ENCODE measurements at places on chromosomes 3 and 15.
A peak's percentile ranks its signal among the peaks of the same experiment; 100 is the strongest.

DNA sequence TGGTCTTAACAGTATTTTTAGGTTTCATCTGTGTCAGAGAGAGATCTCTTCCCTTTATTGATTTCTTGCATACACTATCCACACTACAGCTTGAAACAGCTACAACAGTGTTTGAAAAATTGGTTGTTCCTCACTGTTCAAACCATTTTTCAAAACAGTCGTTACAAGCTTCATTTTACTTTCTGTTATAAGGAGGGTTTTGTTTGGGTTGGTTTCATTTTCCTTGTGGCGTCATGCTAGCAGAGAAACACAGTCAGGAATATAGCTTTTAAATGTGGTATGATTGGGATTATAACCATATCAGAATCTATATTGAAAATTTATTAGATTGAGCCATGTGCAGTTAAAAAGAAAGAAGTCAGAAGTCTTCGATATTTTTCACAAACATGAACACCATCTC, 400.6 kb downstream of the ZBTB20 start:
- no peak for DNase-seq

DNA sequence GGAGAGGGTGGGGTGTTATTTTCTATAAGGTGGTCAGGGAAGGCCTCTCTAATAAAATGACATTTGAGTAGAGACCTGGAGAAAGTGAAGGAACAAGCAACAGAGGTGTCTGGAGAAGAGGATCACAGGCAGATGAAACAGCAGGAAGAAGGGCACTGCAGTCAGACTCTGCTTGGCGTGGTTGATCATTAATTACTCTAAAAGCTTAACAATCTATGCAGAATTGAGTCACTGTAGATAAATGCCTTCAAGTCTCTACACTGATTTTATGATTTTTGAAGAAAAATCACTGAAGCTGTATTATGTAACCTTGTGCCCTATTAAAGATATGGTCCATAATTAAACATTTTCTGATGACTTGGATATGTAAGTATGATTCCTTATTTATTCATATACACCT, 114.2 kb downstream of the TNIK start:
- no peak for DNase-seq

- DNase-seq = peak; percentile 8
Observed at GRCh38 chr3:106206146-106206545, 337.3 kb upstream of the CBLB start.

- DNase-seq = no peak
Observed at GRCh38 chr3:116441652-116442051, 3.6 kb downstream of the LSAMP start.

DNA sequence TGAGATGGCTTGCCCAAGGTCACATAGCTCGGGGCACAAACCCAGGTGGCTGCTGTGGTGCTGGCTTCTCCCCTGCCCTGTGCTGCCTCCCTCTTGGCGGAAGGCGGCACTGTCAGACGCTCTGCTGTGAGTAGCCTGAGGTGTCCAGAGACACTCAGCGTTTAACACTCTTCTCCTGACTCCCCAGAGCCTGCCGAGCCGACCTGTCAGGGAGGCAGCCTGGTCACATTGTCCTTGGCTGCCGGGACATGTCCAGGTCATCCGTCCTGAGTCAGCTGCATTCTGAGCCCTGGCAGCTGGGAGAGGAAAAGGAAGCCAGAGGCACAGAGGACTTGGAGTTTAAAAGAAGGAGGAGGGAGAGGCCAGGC, 4.7 kb downstream of the LMAN1L start:
- no peak for DNase-seq

DNA sequence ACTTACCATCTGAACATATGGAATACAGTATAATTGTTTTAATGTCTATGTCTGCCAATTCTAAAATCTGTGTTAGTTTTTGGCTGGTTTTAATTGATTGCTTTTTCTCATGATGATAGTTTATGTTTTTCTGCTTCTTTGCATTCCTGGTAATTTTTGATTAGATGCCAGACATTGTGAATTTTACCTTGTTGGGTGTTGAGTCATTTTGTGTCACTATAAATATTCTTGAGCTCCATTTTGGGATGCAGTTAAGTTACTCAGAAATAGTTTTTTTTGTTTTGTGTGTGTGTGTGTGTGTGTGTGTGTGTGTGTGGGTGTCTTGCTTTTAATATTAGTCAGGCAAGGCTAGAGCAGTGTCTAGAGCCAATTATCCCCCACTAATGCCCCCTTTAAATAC, 818.8 kb upstream of the NR2F2 start:
- DNase-seq = no peak

DNA sequence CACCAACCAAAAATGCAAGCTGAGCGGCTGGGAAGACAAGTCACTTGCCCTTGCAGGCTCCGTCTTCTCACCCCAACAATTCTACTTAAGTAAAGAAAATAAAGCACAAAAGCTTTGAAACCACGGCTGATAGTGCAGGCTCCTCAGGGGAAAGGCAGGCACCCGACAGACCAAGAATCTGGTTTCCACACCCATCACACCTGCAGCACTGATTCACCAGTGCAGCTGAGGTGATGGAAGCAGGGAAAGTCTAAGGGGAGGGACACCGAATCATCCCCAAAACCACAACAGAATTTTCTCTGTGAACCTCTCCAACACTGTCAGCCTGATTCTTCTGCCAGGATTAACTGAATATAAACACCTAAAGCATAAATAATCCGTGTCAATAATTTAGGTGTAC, 62.0 kb upstream of the NSMCE3 start:
- DNase-seq = no peak

GRCh38 chr3:16305111-16305541, 40.1 kb downstream of the OXNAD1 start:
- no peak for DNase-seq

DNA sequence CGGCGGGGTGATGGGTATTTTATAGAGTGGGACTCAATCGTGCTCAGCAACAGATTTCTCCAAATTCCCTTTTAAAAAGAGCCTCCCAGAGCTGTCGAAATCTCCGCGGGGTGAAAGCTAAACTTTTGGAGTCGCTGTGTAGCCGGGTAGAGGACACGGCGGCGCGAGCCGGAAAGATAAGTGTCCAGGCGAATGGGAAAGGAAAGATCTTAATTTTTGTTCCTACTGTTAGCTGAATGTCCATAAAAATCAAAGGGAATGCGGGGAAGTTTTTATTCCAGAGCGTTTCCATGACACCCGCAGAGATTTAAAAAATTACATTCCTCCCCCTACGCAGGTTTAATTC, 9.1 kb downstream of the EOMES start:
- DNase-seq = no peak

GRCh38 chr15:62057341-62057980, 2.8 kb downstream of the VPS13C start:
- no peak for DNase-seq

- no peak for DNase-seq
Observed at GRCh38 chr3:164488893-164489292, 589.4 kb downstream of the SI start.

GRCh38 chr3:196688349-196688748, 23.7 kb downstream of the CEP19 start:
- peak; percentile 54 for DNase-seq

- no peak for DNase-seq
Observed at GRCh38 chr3:135172191-135172869, 377.3 kb downstream of the EPHB1 start.

DNA sequence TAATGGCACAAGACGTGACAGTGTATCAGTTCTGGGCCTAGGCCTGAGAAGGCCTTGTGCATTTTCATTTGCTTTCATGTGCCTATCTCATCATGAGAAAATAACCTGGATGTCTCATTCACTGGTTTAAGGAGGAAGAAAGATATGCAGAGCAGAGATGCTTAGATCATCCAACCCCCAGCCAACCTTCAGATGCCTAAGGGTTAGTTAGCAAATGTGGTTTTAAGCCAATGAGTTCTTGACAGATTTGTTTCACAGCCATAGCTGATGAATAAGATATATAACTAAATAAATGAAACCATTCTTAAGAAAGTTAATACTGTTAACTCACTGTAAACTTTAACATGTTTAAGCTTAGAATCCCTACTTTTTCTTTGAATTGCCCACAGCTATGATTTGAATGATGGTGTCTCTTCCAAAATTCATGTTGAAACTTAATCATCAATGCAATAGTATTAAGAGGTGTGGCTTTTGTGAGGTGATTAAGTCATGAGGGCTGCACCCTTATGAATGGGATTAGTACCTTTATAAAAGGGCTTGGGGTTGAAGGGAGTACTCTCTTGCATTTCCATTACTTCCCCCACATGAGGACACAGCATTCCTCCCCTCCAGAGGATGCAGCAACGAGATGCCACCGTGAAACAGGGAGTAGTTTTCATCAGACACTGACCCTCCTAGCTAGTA, 324.6 kb upstream of the TBC1D5 start:
- no peak for DNase-seq

GRCh38 chr3:124812291-124813265, 74.6 kb downstream of the ITGB5 start:
- peak; percentile 84 for DNase-seq

GRCh38 chr15:31083370-31083780, 18.1 kb downstream of the TRPM1 start:
- no peak for DNase-seq

- DNase-seq = no peak
Observed at GRCh38 chr3:146594843-146595482, 10.2 kb downstream of the PLSCR5 start.

GRCh38 chr3:130748467-130748861, 1.8 kb upstream of the PIK3R4 start:
- DNase-seq = no peak

DNA sequence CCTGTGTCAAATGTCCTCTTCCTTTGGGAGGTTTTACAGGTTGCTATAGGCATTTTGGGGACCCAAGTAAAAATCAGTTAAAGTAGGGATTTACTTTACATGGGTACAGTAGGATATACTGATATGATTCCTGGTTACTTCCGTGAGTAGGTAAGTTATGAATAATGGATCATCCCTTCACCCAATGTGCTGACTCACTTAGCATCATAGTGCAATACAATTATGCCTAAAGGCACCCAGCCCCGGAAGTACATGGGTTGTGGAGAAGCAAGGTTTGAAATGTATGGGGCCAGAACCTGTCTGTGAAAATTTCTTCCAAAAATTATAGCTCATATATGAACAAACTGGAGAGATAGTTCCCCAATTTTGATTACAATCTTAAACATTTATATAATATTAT, 64.0 kb downstream of the GLB1 start:
- DNase-seq = no peak

DNA sequence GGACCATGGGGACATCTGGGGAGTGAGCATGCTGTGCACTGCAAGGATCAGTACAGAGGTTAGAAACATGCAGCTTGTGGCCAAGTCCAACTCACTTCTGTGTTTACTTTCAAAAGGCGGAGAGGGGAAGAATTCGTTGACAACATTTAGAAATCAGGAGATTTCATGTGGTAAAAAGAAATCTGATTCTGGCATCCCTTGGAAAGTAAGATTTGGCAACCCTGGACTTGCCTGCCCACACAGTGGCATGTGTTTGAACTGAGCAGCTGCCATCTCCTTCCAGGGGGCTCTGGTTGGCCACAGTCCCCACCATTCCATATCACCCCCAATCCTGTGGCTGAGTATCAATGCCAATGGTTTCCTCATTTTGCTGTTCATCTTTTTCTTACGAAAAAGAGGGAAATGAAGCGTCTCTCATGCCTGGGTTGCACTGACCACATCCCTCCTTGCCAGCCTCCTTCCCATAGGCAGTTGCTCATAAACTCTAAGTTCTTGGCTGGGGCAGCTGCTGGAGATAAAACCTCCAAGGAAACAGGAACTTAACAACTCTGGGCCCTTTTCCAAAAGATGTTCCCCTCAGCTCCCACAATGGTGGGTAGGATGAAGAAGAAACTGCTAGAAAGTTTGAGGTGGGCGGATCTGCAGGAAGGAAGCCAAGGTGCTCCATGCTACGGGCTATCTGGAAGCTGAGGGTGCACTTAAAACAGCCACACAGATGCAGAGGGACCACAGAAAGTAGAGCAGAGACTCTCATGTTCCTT, 29.2 kb downstream of the SLC6A11 start:
- DNase-seq = no peak

DNA sequence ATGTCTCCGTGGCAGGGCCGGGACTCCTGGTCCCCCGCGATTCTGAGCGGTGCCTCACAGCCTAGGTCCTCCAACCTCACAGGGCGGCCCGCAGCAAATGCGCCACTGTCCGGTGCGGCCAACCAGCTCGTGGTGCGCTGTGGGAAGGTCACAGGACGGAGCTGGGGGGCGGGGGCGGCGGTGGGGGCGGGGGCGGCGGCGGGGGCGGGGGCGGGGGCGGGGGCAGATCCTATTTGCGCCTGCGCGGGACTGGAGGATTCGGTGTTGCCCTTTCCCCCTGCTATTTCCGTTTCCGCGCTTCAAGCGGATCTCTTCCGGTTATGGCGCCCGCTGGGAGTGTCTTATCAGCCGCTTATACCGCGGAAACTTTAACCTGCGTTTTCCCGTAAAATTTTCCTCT, 106.7 kb upstream of the SNRPN start:
- no peak for DNase-seq

- DNase-seq = no peak
Observed at GRCh38 chr3:156216852-156217251, 96.5 kb downstream of the KCNAB1 start.

- no peak for DNase-seq
Observed at GRCh38 chr3:148227534-148227933, 470.2 kb upstream of the AGTR1 start.

DNA sequence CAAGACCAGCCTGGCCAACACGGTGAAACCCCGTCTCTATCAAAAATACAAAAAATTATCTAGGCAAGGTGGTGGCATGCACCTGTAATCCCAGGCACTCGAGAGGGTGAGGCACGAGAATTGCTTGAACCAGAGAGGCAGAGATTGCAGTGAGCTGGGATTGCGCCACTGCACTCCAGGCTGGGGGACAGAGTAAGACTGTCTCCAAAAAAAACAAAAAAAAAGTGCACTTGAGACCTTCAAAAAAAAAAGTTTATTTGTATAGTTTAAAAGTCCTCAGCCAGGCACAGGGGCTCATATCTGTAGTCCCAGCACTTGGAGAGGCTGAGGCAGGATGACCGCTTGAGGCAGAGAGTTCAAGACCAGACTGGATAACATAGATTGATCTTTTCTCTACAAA, 2.1 kb downstream of the PBRM1 start:
- DNase-seq = no peak

GRCh38 chr3:12034440-12034839, 30.3 kb downstream of the SYN2 start:
- DNase-seq = no peak

- DNase-seq = peak; percentile 62
Observed at GRCh38 chr3:11155341-11156025, 1.2 kb downstream of the HRH1 start.

- DNase-seq = no peak
Observed at GRCh38 chr15:93943586-93943985, 287.8 kb upstream of the MCTP2 start.

- DNase-seq = no peak
Observed at GRCh38 chr3:137988152-137988551, 21.8 kb upstream of the CLDN18 start.

- DNase-seq = no peak
Observed at GRCh38 chr15:73910522-73911303, 15.5 kb upstream of the LOXL1 start.

DNA sequence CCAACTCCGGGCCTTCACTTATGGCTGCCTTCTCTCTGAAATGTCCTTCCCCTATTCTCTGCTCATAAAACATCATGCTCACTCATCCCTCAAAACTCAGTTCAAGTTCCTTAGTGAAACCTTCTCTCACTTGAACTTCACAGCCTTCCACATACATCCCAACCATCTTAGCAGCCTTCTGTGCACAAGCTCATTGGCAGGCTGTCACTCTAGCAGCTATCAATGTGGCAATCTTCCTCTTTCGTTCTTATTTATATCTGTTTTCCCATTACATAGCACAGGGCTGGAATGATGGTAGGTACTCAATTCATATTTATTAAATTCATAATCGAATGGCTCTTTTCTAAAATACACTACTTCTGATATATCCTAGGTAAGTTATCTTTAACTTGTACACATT, 66.4 kb upstream of the MCTP2 start:
- DNase-seq = no peak
